ENCODE measurements at places on chromosomes 6 and 20.

GRCh38 chr20:37903317-37904007 is 535 bp downstream of the VSTM2L start:
- no peak for DNase-seq

- DNase-seq = no peak
Measured at GRCh38 chr6:37407948-37408347, 25.1 kb upstream of the CMTR1 start.

GRCh38 chr20:6439737-6440442 is 317.1 kb upstream of the FERMT1 start:
- DNase-seq = no peak

DNA sequence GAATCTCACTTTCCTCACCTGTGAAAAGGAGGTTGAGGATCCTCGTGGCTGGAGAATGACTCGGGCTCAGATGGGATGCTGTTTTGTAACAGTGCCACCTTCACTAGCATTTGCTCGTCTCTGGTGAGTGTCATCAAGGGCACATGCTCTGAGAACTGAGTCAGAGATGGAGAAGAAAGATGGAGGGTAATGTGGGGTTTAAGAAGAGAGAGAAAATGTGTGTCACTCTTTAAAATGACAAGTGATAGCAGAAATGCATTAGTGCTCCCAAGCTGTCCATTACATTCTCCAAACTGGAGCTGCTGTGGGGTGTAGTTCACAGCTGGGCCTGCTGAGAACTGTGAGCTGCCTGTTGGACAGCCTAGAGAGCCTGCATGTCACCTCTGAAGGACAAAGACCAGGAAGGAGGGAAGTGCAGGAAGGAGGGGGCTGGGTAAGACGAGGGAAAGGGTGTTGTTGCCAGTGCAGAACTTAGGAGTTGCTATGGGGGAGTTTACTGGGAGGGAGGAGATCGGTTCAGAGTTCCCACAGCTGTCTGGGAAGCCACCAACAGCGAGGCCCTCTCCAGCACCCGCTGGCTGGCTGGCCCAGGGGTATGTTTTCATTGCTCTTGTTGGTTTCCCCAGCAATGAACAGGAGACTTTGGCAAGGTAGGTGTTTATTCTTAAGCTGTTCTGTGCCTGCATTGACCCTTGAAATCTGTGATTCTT is 19.8 kb downstream of the GMPR start:
- DNase-seq = no peak

DNA sequence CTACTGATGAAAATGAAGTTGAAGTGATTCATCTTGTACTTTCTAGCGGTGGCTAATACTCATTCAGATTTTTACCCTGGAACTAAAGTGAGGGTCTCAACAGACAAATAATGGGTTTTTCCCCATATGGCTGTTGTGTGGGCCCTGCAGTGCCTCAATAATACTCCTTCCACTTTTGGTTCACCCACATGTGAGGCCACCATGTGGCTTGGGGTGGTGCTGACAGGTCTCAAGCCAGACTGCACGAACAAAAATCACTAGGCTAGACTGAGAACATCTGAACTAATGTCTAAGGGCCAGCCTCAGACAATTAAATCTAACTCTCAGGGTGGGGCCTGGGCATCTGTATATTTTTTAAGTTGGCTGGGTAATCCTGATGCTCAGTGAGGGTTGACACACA is 7.9 kb upstream of the COL12A1 start:
- DNase-seq = no peak

DNA sequence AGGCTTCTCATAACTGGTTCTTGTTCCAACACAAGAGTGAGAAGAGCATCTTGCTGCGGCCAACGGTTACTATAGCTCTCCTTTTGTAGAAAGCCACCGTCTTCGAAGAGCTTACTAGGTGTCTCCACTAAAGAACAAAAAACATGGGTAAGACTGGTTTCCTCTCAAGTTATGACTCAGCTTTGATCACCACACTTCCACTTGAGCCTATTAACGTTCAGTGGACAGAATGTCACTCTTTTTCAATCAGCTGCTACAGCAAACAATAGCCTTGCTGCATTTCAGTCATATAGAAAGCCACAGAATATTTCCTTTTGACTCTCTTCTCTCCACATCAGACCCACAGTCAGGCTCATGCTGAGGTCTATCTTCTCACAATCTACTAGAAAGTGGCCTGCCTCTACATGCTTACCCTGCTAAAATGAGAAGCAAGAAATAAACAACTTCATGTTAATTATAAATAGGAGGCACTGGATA is 243.5 kb upstream of the PREP start:
- DNase-seq = no peak

DNA sequence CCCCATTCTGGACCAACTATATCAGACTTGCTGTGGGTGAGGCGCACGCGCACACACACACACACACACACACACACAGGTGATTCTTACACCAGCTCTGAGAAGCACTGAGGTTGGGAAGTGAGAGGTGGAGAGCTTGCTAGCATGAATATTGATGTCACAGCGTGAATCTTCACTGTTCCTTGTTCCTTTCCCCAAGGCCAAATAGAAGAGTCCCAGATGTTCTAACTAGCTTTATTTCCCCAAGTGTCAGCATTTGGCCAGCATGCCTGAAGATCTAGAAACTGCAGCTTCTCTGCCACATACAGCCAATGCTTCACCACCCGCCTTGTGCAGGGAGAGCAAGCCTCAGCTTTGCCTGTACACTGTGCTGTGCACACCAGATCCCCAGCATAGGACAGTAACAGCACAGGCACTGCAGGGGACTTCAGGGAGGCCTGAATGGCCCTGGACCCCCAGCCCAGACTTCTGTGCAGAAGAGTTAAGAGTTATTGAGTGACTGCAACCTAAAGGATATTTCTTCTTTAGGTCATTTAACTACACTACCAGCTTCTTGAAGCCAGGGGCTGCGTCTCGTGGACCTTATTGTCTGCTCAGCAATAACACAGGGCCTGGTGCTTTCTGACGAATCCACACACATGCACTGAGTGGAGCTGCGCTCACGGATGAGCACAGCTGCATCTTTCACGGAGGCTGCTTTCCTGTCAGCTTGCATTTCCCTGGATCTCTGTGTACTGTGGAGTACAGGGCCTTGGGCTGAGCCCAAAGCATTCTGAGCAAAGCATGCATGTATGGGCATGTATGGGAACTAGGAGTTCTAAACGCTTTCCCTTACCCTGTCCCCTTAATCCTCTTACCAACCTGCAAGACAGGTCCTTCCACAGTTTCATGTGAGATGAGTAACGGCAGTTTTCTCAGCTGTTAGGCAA is 13.9 kb upstream of the CD93 start:
- DNase-seq = no peak

DNA sequence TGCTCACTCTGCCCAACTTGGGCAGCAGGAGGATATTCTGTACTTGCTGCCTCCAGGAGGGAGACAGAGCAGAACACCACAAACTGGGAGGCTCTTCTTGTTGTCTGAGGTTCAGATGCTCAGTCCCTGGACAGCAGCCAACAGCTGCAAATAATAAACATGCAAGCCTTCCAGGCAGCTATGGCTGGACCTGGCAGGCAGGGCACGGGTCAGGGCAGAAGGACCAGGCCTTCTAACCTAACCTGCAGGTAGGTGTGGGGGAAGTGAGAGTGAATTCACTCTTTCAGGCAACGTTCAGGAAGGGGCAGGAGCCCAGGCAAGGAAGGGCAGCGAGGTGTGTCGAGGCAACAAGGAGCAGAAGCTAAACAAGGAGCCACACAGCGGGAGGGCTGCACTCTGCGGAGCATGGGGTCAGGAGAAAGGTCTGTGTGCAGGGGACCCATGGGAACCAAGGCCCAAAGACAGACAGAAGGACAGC is 31.5 kb downstream of the NINL start:
- DNase-seq = no peak

- DNase-seq = no peak
Measured at GRCh38 chr6:109164331-109164730, 69.0 kb downstream of the CEP57L1 start.

DNA sequence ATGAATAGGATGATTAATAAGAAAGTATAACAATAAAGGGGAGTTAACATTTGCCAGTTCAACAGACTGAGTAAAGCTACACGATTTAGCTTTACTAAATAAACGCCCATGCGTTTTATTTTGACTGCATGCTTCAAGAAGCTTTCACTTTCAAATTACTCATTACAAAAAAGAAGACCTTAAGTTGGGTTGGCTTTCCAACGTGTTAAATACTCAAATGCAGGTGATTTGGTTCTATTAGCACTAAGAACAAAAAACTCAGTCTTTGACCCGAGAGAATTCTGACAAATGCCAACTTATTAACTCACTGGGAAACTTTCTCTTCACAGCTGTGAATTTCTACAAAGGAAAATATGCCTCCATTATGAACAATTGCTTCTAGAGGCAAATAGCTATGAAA is 24.8 kb downstream of the RNF146 start:
- DNase-seq = no peak

DNA sequence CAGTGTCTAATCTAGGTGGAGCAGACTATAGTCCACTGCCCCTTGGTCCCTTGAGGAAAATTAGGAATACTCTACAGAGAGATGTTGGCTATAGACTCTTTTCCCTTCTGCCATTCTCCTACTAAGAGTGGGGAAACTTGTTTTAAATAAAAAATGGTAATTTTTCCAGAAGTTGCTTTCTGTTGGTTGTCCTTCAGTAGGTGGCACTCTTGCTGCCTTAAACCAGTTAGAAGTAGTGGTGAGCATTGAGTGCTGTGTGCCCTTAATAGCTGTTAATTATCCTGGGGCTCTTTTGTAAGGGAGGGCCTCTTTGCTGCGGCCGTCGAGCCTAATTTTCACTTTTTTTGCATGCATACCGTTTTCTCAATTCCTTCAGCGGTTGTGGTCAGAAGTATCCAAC is 2.8 kb downstream of the CMTR1 start:
- no peak for DNase-seq

- DNase-seq = no peak
Measured at GRCh38 chr6:40500227-40500626, 86.9 kb downstream of the LRFN2 start.

- peak; percentile 33 for DNase-seq
Measured at GRCh38 chr6:37381579-37381978, 27.8 kb downstream of the RNF8 start.

DNA sequence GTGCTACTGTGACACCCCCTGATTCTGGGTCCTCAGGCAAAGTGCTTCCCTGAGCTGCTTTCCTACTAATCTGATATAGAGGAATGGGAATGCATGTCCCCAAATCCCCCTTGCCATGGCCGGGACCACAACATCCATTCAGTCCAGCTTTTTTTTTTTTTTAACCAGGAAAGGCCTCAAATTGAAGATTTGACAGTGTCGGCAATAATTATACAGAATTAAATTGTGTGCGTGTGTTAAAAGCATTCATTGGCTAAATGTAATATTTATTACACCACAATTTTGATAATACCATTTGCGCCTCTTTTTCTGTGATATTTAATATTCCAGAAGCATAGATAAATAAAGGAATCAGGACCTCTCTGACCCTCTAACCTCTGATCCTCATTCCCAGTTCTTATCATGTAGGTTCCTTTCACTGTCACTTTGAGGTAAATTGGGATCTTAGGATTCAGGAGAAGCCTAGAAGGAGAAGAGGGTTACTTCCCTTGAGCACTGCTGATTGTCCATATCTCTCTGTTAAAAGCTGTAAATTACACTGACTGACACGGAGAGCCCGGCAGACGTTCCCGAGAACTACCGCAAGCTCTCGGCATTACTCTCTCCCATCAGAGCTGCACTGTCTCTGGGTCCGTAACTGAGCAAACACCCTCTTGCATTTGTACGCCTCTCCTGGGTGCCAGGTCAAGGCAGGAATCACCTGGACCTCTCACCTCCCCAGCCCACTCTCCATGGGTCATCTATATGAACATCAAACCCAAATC is 29.4 kb upstream of the MAFB start:
- DNase-seq = no peak

DNA sequence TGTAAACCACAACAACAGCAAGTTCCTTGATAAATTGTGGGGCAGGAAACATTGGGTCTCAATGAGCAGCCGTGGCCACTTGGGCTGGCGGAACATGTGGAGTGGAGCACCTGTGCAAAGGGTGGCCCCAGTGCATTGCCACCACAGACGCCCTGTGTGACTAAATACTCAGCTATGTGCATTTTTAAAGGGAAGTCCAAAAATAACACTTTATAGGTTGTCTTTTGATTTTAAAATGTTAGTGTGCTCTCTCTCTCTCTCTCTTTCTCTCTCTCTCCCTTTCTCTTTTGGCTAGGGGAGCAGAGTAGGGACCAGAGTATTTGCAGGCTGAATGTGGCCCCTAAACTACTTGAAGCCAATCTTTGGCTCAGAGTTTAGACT is 236.3 kb downstream of the BCAS1 start:
- no peak for DNase-seq

GRCh38 chr20:10336959-10337729 is 96.9 kb downstream of the MKKS start:
- no peak for DNase-seq

DNA sequence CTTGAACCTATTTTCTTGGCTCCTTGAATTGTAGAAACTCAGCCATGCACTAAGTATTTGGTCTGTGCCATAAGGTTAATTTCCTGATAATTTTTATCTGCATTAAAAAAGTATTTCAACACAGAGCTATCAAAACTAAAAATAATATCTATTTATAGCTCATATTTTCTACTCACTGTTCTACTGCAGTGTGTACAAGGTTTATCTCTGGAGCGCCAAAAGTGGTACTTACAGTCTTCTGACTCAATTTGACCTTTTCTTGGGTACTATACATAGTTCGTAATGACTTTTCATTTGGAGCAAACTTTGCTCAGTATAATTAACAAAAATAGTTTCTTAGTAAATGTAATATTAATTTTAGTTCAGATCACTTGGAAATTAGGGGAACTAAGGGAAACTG is 69.2 kb downstream of the IRAK1BP1 start:
- no peak for DNase-seq

GRCh38 chr6:52513464-52513863 is 63.4 kb downstream of the TRAM2 start:
- DNase-seq = no peak

DNA sequence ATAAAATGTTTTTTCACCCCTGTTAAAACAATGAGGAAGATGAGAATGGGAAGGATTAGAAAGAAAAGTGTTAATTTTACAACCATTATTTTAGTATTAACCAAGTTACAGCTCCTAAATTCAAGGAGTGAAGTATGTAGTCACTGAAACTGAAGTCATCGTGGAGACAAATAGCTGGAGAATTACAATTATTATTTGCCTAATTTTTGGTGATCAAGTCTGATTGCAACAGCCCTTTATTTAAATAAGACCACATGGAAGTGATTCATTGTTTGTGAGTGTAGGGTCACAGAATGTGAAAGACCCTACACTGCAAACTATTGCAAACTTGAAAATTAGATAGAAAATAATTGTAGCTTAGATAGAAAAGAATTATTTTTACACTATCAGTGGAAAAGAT is 292.4 kb downstream of the CENPW start:
- no peak for DNase-seq

DNA sequence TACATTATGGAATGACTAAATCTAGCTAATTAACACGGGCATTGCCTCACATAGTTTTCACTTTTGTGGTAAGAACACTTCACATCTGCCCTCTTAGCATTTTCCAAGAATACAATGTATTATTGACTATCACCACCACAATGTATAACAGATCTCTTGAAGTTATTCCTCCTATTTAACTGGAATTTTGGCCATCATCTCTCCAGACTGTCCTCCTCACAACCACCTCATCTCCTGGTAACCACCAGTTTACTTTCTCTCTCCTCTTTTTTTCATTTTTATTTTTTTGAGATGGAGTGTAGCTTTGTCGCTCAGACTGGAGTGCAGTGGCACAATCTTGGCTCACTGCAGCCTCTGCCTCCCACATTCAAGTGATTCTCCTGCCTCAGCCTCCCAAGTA is 8.2 kb upstream of the SHLD1 start:
- no peak for DNase-seq

Measured in GM12892 (cell line).